ENCODE measurements at places on chromosomes 1 and 21. TPM values are rescaled to one million over a fixed set of nuclear protein-coding genes. Genes with fewer than 3 reads are reported as not detected.

RGS1 gene
- 0.05 TPM for polyA plus RNA-seq

KCNJ9 gene
- 0.05 TPM for polyA plus RNA-seq

ASTN1 gene
- 0.29 TPM for polyA plus RNA-seq

PLA2G2A gene
- not detected for polyA plus RNA-seq

CYP2J2 gene
- 1.1 TPM for polyA plus RNA-seq

FCRL1 gene
- polyA plus RNA-seq: not detected

LEPR gene
- polyA plus RNA-seq: 2.3 TPM

DPT gene
- 0.32 TPM for polyA plus RNA-seq

REN gene
- polyA plus RNA-seq: not detected

BTBD19 gene
- polyA plus RNA-seq: 37.9 TPM

RSBN1 gene
- polyA plus RNA-seq: 3.9 TPM

NENF gene
- polyA plus RNA-seq: 78.7 TPM

TRABD2B gene
- 0.03 TPM for polyA plus RNA-seq

ZNF684 gene
- polyA plus RNA-seq: 3.0 TPM

YIPF1 gene
- polyA plus RNA-seq: 31.7 TPM

CHIA gene
- polyA plus RNA-seq: not detected

SPATA21 gene
- polyA plus RNA-seq: 0.10 TPM

LCK gene
- polyA plus RNA-seq: not detected

FABP3 gene
- polyA plus RNA-seq: 0.08 TPM

FGR gene
- polyA plus RNA-seq: not detected

RAB3B gene
- 10.2 TPM for polyA plus RNA-seq

COL8A2 gene
- polyA plus RNA-seq: 2.6 TPM

GPR25 gene
- not detected for polyA plus RNA-seq

ATP1A4 gene
- not detected for polyA plus RNA-seq

PCNT gene
- polyA plus RNA-seq: 15.2 TPM

LEMD1 gene
- polyA plus RNA-seq: not detected

ZBTB8A gene
- polyA plus RNA-seq: 1.3 TPM

SELE gene
- polyA plus RNA-seq: 0.10 TPM

OR2G2 gene
- polyA plus RNA-seq: not detected

DAB1 gene
- polyA plus RNA-seq: 2.9 TPM

CYP4Z1 gene
- not detected for polyA plus RNA-seq

LCE2A gene
- not detected for polyA plus RNA-seq

IFI44L gene
- 1.1 TPM for polyA plus RNA-seq

SELENBP1 gene
- 0.16 TPM for polyA plus RNA-seq

UAP1 gene
- polyA plus RNA-seq: 44.1 TPM

ETS2 gene
- polyA plus RNA-seq: 16.3 TPM

GRIK1 gene
- polyA plus RNA-seq: not detected

GJA5 gene
- polyA plus RNA-seq: not detected

MXRA8 gene
- 2.5 TPM for polyA plus RNA-seq

RAB42 gene
- polyA plus RNA-seq: 5.5 TPM

WNT9A gene
- 0.36 TPM for polyA plus RNA-seq

LCE1E gene
- polyA plus RNA-seq: not detected

CHI3L2 gene
- 0.97 TPM for polyA plus RNA-seq

RNF187 gene
- 71.1 TPM for polyA plus RNA-seq

CA6 gene
- polyA plus RNA-seq: not detected

RAB7B gene
- 0.15 TPM for polyA plus RNA-seq

Data from SK-N-SH (cell line).